ENCODE measurements at places on chromosomes 1 and 21.
A peak's percentile ranks its signal among the peaks of the same experiment; 100 is the strongest.

DNA sequence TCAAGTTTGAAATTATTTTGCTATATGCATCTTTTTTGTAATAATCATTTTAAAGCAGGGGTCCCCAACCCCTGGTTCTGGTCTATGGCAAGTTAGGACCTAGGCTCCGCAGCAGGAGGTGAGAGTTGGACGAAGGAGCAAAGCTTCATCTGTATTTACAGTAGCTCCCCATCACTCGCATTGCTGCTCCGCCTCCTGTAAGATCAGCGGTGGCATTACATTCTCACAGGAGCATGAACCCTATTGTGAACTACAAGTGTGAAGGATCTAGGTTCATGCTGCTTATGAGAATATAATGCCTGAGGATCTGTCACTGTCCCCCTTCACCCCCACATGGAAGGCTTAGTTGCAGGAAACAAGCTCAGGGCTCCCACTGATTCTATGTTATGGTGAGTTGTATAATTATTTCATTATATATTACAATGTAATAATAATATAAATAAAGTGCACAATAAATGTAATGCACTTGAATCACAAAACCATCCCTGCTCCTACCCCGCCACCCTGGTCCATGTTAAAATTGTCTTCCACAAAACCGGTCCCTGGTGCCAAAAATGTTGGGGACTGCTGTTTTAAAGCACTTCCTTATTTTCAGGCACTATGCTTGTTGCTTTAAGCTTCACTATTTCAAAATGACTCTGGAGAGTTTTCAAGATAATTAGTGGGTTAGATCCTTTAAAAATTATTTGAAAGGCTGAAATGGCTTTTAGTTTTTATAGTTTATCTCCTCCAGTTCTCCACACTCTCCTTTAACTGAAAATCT is 74.8 kb downstream of the PLA2G4A start:
- DNase-seq: peak; percentile 35

- DNase-seq: peak; percentile 85
These were observed 884 bp downstream of the H3-3A start for GRCh38 chr1:226063224-226063976.

DNA sequence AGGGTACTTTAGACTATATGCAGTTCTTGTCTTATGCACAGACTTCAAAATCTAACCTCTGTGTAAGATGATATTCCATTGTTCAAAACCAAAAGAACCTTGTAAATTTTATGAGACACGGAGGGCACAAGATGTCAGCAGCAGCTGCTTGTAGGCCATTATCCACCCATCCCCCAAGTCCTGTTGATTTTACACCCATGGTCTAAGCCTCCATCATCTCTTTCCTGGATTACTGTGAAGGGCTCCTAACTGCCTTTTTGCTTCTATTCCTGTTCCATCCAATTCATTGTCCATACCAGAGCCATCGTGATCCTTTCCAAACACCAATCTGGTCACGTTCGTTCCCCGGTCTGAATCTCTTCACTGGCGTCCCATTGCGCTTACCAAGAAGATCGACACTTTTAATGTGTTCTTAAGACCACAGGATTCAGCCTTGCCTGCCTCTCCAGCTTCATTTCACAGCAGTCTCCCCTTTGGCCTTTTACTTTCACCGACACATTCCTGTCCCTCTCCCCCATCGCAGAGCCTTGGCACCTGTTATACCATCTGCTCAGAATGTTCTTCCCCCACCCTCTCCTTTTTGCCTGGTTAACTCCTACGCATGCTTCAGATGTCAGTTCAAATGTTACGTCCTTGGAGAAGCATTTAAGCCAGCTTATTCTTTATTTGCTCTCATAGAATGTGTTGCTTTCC is 107.3 kb upstream of the POU3F1 start:
- no peak for DNase-seq

- no peak for DNase-seq
These were observed 195.5 kb downstream of the LMO4 start for GRCh38 chr1:87524021-87524754.

Measured in activated CD4-positive, alpha-beta T cell treated with anti-CD3 and anti-CD28 coated beads, Interleukin-2, amount 10 ng/mL, durations not matched to agents 24 days and 14 days (primary cell).